NCI-H446 treated with DMSO at 0.1 percent for 48 hours (cell line): ENCODE measurements at places on chromosomes 3 and 15.

GRCh38 chr3:86743233-86743632 lies 247.7 kb downstream of the VGLL3 start:
- no peak for DNase-seq

GRCh38 chr3:125386811-125387210 lies 11.7 kb upstream of the ZNF148 start:
- DNase-seq, result no peak

DNA sequence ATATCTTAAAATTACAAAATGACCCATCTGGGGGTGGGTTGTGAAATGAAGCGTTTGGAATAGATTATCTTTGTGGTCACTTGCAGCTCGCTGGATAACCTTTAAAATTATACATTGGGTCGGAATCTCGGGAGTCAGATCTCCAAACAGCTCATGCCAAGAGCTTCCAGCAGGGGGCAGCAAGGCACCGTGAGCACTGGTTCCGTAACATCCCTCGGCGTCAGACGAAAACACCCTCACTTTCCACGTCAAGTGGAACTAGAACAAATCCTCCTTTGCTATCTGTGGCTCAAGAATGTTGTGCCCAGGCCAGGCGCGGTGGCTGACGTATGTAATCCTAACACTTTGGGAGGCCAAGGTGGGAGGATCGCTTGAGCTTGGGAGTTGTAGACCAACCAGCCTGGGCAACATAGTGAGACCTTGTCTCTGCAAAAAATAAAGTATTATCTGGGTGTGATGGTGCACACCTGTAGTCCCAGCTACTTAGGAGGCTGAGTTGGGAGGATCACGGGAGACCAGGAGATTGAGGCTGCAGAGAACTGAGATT lies 31.1 kb downstream of the UMPS start:
- DNase-seq, result peak; percentile 39

DNA sequence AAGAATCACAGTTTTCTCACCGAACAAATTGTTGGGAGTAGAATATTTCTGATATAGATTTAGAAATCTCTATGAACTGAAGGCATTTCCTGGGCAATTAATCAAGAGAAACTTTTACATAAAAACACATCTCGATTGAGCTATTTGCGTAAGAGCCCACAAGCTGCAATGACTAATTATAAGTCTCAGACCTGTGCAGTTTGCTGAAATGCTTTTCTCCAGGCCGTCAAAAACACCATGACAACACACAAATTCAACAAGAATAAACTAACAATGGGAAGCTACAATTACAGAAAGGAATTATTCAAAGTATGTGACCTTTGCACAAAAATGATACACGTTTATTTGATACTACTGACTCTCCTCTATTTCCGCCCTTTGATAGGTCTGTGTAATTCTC lies 481.2 kb upstream of the WNT5A start:
- no peak for DNase-seq

DNA sequence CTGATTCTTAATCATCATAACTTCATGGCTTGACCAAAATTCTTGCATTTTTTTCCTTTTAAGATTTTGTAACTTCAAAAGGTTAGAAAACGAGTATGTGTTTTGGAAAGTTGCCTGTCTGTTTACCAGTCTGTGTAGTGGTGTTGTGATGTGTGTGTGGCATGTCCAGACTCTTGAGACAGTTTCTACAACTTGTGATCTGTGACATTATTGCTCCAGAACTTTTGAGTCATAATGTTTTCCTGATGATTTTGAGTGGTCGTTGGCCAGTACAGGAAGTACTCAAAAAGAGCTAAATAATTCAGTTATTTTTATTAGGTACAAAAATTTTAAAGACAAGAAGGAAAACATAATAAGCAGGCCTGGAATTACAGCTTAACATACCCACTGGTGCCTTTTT lies 229.0 kb upstream of the C2CD4B start:
- no peak for DNase-seq

DNA sequence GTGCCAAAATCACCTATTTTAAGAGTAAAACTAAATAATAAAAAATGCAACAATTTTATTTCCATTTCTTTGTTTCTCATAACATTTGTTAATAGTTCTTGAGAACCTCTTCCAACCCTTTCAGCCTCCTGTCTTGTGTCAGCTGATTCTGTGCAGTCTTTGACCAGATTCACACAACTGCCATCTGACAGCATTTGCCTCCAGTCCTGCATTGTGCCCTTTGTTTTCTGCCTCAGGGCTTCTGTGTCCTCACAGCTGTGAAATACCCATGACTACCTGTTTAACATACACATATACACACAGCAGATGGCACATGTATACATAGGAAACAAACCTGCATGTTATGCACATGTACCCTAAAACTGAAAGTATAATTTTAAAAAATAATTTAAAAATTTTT lies 13.2 kb upstream of the CNTN6 start:
- DNase-seq, result no peak

DNA sequence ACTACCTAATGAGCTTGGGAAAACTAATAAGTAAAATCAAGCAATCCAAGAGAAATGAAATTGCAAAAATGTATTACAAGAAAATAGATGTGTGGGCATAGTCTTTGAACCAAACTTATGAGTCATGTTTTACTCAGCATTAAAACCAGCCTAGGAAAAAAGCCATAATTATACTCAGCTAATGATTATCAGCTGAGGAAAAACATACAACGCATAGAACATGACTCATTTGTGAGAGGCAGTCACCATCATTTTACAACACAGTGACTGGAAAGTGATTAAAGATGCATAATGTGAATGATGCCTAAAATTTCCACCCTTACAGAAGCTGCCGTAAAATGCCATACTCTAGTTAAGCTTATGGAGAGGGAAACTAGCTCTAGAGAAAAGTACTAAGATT lies 238.0 kb upstream of the EOMES start:
- no peak for DNase-seq

GRCh38 chr3:64082961-64083541 lies 59.8 kb upstream of the PSMD6 start:
- DNase-seq, result no peak

DNA sequence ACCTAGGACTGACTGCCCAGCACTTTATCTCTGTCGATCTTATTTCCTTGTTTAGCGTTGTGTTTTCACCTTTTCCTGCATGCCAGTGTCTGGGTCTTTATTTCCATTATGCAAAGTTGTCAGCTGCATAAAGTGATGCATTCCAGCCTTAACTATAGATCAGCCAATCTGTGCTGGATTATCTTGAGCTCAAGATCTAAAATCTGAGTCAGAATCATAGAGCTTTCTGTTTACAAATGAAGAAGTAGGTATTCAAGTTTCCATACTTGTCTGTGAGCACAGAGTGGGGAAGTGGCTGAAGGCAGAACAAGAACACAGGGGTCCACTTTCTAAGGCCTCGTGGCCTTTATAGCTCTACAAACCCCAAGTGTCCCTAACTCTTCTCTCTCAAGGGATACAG lies 82.4 kb upstream of the PLCL2 start:
- DNase-seq, result no peak

DNA sequence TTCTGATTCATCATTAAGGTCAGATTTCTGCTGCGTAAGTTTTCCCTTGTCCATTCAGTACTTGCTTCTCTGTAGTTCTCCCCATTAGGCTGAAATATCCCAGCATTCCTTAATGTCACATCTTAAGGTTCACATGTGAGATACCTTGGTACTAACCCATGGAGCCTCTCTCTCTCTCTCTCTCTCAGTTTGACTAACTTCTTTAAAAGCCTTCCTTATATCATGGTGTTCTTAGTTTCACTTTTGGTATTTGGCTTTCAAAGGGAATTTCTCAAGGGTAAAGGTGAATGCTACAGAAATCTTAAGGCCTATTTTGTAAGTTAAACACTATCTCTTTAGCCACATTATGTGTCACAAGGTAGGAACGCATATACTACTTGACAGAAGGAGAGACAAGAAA lies 427.3 kb upstream of the ZNF717 start:
- DNase-seq, result no peak

DNA sequence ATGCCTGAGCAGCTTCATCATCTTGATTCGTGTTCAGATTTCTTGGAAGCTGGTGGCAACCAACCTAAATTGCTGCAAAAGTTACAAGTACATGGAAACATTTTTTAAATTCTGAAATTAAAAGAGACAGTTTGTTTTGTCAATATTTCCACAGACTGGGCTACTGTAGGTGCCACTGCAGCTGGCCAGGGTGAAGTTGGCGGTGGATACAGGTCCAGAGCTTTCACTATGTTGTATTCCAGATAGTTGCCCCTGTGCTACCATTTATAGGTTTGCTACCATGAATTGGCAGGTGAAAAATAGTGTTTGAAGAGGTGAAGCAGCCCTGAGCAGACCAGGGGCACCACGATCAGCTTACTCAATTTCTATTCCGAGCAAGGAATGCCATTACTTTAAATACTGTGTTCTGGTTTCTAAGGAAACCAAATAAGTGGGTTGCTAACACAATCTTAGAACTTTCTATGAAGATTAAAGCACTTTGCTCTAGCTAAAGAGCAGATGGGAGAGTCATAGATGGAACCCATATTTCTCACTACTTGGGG lies 21.2 kb upstream of the SHC4 start:
- DNase-seq, result no peak

- DNase-seq, result no peak
These were observed 290.2 kb downstream of the SHQ1 start for GRCh38 chr3:72558001-72558400.

DNA sequence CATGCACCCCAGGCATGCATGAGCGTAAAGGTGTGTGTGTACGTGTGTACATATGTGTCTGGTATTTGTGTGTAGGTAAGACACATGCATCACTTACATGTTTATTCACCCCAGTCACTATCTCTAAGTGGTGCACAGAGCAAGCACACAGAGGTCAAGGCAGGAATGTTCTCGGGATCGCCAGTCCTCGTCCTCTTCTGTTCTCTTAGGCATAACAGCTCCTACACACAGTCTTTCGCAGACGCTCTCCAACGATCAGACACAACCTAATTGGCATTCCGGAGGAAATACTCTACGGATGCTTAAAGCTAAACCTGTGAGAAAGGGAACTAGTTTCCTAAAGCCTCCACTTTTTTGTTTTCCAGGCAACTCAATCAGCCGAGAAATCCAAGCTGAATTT lies 95.9 kb downstream of the ADAMTS17 start:
- no peak for DNase-seq

DNA sequence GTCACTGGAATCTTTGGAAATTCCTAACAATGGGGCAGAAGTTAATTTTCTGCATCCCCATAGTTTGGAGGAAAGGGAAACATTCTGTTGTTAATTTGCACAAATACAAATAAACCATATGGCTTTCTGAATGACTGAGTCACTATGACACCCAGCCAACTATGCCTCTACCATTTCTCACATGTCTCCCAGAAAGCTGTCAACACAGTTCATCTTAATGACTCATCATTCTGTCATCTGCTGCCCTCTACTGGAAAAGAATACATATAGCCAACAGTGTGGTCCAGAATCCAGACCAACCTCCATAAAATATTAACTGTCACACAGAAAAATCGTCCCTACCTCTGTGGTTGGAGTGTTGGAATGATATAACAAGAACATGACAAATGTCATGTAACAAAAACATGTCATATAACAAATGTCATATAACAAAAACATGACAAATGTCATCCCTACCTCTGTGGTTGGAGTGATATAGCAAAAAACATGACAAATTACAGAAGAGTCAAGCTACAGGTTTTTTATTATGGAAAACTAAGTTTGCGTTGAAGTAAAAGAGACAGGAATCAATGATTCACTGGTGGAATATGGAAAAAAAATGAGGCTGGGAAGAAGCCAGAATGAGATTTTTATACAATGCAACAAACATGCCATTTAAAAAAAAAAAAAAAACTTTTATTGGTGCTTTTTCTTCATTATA lies 47.7 kb upstream of the GYG1 start:
- peak; percentile 89 for DNase-seq

- no peak for DNase-seq
These were observed 235.4 kb upstream of the RGMA start for GRCh38 chr15:93324186-93324975.

DNA sequence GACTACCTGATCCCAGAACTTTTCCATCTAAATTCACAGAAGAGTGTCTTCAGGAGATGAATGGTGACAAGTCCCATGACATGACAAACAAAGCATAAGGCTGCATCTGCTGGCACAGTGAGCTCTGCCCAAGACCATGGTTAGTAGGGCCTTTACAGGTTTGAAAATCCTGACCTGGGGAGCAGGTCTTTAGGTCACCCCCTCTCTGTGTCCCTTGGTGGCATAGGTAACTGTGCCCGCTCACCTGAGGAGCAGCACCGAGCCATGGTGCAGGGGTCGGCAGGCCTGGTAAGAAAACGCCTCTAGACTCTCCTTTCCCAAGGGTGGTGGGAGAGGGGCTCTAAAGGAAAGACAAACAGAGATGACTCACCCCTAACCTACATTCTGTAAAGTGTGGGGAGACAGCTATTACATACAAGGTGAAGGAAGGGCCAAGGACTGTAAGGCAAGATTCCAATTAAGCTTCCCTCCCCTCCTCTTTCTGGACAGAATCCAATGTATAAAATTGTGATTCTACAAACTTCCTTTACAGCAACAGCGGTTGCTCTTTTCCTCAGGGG lies 74.0 kb downstream of the SATB1 start:
- DNase-seq, result no peak

DNA sequence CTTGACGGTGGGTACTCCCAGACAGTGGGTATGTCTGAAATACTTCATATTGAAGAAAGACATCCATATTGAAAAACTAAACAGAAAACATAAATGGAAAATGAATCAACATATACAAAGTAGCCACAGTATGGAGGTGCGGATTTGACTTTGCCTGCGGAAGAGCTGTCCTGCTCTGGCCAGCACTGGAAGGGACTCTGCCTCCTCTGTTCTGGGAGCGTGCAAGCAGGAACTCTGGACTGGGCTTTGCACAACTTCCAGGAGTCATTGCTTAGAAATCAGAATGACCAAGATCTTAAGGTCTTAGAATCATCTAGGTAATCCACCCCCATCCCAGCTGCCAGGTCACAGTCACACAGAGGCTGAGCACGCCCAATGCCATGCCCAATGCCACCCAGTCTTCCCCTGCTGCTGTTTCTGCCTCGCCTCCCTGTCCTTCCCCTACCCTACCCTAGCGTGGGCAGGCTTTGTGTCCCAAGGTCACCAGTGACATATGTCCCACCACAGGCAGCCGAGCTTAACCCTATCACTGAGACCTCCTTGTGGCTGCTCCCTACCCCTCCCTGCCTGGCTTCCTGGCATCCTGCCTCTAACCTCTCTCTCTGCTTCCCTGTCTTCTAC lies 36.3 kb downstream of the CDC25A start:
- DNase-seq, result no peak

DNA sequence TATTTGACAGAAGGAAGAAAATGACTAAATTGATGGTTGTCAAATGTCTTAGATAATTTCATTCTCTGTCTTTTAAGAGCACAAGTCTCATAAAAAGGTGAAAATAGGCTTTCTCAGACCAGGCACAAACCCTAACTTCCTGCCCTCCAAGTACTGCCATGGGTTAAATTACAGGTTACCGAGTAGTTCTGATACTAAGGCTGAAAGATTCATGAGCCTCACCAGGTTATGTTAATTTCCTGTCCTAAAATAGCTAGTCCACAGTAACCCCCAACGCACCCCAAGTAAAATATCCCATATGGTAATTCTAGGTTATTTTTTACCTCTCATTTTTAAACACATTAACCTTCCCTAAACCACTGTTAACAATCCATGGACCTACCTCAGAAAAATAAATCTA lies 42.0 kb downstream of the GSK3B start:
- DNase-seq, result no peak

- DNase-seq, result no peak
These were observed 707.8 kb upstream of the LMCD1 start for GRCh38 chr3:7793786-7794185.
